ENCODE measurements at places on chromosomes 16 and 17.

- no peak for DNase-seq
Observed at GRCh38 chr17:57999010-57999495, 8.0 kb downstream of the SRSF1 start.

DNA sequence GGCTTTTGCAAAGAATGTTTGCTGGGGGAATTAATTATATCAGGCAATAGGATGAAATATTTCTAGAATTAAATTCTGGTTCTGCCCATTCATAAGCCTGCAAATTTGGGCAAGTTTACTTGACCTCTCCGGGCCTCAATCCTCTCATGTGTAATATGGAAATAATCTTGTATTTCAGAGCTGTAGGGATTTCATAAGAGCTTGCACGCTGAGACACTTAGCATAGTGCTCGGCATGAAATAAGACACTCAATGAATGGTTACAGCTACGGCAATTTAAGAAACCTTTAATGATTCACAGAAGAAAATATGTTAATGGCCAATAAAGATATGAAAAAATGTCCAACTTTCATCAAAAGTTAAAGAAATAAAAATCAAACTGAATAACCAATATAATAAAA lies 40.6 kb upstream of the PITPNM3 start:
- DNase-seq: no peak

DNA sequence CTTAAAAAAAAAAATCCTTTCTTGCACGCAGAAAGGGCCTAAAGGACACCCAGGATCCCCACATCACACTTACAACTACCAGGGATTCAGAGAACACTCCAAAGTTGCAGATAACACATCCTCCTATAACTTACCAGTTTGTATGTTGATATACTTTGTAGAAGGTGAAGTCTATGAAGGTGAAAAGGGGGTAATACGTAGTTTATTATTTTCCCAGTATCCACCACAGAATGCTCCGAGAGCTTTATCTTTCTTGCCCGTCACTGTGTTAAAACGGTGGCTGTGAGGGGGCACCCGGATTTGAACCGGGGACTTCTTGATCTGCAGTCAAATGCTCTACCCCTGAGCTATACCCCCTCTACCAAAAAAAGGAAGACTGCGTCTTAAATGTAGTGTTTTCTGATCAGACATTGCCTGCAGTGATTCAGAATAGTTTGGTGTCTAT lies 7.9 kb upstream of the RPL23 start:
- DNase-seq: no peak

DNA sequence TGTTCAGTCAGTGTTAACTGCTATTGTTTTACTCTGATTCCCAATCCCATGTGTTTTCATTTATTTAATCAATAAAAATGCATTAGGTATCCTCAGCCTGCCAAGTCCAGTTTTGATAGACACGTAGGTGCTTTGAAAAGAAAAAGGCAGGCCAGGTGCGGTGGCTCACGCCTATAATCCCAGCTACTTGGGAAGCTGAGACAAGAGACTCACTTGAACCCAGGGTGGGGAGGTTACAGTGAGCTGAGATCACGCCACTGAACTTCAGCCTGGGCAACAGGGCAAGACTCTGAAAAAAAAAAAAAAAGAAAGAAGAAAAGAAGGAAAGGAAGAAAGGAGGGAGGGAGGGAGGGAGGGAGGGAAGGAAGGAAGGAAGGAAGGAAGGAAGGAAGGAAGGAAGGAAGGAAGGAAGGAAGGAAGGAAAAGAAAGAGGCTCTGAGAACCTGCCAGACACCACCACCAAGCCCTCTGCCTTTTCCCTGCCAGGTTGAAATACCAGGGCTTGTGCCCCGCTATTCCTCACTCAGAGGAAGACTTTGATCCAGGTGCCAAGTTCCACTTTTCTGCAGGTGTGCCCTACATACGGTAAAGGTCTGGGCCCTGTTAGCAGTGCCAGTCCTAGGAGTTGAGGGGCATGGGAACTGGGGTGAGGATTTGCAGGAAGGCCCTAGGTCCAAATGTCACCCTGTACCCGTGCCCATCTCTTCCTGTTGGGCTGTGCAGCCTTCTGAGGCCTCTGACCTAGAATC lies 10.1 kb upstream of the KCNH6 start:
- no peak for DNase-seq

DNA sequence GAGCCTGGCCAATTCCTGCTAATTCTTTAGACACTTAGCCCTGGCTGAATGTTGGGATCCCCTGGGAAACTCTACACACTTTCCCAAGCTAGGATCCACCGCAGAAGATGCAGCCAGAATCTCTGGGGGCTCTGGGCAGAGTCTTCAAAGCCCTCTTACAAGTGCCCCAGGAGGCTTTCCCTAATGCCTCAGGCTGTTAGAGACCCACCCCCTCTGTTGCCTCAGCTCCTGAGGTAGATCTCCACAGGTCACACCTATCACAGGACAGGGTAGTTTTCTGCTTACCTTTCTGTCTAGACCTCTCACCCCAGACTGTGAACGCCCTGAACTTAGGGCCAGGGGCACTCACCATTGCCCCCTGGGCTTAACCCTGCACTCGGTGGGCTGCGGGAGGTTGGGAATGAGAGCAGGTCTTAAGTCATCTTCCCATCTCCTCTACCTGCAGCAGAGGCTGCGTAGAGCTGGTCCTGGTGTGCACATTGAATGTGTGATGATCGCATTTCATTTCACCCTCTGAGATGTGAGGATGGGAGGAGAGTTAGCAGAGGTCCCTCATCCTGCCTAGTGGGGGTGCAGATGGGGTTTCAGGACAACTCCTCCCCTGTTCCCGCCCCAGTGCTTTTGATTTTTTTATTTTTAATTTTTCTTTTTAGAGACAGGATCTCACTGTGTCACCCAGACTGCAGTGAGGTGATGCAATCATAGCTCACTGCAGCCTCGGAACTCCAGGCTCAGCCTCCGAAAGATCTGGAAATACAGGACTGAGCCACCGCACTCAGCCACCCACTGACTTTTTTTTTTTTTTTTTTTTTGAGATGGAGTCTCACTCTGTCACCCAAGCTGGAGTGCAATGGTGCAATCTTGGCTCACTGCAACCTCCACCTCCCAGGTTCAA lies 89.0 kb upstream of the LHX1 start:
- DNase-seq: peak; percentile 50

DNA sequence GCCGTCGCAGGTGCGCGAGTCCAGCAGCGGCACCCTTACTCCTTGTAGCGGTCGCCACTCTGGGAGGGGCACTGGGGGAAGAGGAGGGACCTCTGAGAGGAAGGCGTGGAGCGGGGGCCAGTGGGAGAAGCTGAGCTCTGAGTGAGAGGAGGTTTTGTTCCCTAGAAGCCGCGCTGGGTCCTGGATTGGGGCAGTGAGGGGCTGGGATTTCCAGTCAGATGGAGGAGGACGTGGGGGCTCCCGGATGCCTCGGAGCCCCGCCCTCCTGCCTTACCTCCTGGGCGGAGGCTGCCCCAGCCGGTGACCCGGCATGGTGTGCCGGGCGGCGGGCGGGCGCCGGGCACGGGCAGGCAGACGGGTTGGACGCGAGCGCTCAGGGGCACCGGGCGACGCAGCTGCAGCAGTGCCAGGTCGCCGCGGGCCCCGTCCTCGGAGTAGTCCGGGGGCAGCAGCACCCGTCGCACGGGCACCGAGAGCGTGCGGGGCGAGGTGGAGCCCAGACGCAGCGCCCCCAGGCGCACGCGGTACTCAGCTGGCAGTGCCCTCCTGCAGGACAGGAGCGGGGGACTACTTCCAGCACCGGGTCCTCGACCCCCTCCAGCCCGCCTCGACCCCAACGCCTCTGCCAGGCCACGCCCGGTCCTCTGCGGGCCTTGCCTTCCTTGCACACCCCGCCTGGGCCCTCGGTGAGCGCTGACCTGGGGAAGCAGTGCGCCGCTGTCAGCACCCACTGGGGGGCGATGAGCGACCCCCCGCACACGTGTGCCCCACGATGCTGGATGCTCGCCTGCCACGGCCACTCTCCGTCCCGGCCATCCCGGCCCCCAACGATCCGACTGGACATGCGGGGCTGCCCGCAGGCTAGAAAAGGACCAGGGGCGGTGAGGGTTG lies 2.0 kb downstream of the PRSS33 start:
- no peak for DNase-seq

- DNase-seq: no peak
Observed at GRCh38 chr17:16418685-16419068, 3.3 kb downstream of the TRPV2 start.

All from natural killer cell treated with Interleukin-12 subunit alpha and Interleukin-12 subunit beta and Interleukin-15 and Interleukin-18, amount 100 ng/mL, for 72 hours (primary cell).